ENCODE measurements at places on chromosomes 12 and 14.

GRCh38 chr12:91142221-91142631 is 30.9 kb upstream of the LUM start:
- no peak for DNase-seq

- no peak for DNase-seq
Measured at GRCh38 chr12:91274916-91275315, 92.3 kb upstream of the DCN start.

GRCh38 chr12:105330931-105331804 is 677 bp downstream of the C12orf75 start:
- DNase-seq = peak; percentile 26

DNA sequence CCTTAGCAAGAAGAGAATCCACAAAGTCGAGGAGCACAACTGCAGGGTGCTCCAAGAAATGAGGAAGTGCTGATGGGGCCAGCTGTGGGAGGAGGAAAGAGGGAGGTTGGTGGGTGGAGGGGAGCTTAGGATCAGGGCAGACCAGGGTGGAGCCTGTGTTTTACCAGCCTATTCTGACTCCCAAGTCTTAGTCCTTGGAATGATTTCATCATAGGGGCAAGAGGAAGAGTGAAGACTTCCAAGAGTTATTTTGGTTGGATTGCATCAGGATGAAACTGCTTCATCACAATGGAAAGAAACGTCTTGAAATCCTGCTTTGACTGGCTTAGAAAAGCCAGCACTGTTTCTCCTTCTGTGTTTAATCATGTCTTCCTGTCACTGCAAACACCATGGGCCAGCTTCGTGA is 194.0 kb downstream of the DPF3 start:
- no peak for DNase-seq

- DNase-seq = no peak
Measured at GRCh38 chr12:9065607-9065856, 50.2 kb downstream of the A2M start.
